ENCODE measurements at places on chromosomes 4 and X.

DNA sequence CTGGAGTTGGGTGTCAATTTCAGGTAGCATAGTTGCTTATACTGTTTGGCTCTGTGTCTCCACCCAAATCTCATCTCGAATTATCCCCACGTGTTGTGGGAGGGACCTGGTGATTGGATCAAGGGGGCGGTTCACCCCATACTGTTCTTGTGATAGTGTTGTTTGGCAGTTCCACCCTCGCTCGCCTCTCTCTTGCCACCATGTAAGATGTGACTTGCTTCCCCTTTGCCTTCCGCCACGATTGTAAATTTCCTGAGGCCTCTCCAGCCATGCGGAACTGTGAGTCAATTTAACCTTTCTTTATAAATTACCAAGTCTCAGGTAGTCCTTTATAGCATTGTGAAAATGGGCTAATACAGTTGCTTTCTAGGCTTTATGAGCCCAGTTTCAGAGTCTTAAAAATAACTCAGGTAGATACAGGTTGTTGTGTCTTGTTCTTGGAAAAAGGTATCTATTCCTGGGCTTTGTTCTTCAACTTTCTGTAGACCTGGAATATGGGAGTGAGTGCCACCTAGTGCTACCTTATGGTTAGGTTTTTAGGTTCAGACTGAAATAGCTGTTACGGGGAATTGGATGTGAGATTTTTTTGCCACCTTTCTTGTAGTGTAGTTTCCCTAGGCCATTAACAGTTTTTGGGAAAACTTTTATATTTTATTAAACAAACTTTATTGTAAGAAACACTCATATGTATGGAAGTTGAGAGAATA, 15.6 kb downstream of the PGK1 start:
- no peak for DNase-seq

GRCh38 chr4:140019619-140020347, 134.2 kb downstream of the MAML3 start:
- no peak for DNase-seq

- DNase-seq: no peak
Measured at GRCh38 chr4:138492176-138492575, 250.0 kb upstream of the SLC7A11 start.

DNA sequence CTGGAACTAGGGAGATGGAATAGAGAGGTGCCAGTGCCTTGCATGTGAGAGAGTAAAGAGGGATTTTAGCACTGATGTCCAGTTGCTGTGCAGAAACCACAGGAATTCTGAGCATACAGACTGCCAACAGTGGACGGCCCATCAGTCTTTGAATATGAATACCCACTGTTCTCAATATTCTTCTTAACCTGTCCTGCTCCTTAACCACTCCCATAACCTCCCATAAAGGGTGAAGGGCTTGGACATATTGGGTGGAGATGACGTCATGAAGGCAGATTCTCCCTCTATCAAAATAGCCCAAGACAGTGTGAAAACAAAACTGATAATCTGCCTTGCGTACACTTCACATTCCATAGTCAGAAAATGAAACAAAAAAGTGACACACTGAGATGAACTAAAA, 1313.7 kb upstream of the PABPC4L start:
- DNase-seq: no peak

DNA sequence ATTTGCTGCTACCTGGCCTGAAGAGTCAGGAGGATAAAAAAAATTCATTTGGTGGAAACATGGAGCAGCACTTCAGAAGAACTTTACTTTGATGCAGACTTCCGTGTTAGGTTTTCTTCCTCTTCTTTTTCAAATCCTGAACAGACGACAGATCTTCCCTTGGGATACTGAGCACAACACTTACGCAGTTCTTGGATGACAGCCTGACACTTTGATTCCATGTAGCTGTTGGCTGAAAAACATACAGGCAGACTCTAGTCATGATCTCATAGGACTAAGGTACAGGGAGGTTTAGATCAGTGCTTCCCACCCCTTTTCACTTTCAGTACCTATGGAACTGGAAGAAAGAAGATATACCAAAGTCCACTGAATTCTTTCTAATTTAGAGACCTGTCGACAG, 9.2 kb downstream of the CMC4 start:
- no peak for DNase-seq

DNA sequence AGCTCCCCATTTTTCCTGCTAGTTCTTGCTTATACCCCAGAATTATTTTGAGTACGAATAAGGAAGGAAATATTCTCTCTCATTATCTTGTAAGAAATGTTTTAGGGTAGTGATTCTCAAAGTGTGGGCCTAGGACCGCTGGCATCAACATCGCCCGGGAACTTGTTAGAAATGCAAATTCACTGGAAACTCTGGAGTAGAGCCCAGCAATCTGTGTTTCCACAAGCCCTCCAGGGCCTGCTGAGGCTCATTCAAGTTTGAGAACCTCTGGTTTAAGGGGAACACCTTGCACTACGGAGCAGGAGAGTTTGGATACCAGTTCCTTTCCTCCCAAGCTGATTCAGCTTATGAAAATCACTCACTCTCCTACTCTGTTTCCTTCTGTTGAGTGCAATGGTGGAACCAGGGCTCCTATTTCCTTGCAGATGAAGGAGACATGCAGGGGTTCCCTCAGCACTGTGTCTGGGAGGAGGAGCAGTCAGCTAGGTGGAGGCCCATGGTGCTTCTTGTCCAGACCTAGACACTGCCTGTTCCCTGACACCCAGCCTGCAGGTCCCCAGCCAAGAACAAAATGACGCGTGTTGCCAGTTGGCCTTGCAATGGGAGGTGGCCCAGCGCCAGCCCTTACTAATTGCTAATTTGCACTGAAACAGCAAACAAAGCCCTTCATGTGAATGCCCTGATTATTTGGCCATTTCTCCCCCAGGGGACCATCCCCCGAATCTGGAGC, 68.5 kb downstream of the CYTL1 start:
- DNase-seq: no peak

GRCh38 chr4:150160473-150160872, 82.2 kb downstream of the DCLK2 start:
- no peak for DNase-seq

DNA sequence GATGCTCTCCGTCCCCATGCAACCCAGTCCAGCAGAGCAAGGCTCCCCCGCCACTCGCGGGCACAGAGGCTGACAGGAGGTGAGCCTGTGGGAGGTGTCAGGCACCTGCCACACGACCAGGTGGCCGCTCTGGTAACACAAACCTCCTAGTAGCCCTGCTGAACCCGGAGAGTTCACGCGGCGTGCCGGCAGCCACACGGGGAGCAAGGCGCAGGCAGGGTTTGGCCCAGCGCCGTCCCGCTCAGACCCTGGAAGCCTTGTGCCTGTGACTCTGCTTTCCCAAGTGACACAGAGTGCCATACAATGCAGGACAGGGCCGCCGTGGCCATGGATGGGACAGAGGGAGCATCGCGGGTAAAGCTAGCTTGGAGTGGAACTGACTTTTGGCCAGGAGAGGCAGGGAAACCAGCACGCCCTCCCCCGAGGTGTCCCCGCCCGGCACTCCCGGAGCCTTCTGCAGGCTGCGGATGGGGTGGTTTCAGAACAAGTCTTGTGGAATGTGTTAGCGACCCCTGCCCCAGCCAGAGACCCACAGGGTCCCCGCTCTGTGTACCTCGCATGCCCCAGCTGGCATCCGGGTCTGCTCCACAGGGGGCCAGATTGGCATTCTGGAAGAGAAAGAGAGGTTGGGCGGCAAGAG, 44.7 kb upstream of the AFAP1 start:
- DNase-seq: no peak

- DNase-seq: no peak
Measured at GRCh38 chr4:142088906-142089305, 452.5 kb downstream of the IL15 start.

DNA sequence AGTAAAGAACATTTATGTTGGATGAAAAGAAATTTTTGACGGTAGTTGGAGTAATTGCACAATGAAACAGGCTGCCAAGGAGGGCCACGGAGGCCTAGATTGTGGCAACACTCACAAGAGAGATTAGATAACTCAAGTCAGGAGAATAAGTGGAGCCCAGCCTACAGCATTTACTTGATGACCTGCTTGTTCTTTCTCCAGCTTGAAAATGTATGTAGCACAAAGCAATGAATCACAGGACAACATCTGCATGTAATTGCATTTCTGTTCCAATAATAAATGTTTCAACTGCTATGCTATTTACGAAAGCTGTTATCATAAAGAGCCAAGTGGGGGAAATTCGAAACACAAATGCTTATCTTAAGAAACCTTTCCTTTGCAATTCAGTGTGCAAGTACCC, 221.2 kb upstream of the MID1 start:
- DNase-seq: no peak

DNA sequence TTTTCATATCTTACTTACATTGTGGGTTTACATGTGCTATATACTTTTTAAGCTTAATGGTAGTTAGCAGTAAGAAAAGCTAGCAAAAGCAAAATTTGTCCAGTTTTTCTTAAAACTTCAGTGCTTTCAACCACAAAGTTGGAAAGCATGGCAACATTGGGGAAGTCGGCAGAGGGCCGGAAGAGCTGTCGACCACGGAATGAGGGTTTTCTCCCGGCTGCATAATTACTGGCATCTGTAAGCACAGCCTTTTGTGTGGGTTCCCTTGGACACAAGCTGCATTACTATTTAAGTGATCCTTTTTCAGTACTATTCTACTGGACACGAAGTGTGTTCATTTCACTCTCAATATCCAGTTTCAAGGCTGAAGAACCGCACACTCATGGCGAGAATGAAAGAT, 560.4 kb downstream of the ANKRD50 start:
- no peak for DNase-seq

GRCh38 chrX:79524642-79525041, 157.5 kb upstream of the ITM2A start:
- DNase-seq: no peak

DNA sequence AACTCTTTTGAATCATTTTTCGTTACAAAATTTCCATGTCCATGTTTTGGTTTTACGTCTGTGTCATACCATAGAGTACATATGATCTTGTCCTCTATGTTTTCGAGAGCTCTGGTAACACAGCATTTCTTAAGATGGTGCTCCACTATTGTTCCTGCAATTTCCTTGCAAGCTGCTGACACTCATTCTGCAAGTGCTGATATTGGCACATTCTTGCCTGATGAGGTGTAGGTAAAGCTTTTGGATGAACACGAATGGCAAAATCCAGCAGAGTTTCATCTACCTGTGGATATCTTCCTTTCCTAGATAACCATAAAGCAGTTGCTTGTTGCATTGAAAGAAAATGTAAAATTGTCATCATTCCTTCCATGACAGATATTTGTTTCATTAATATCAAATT, 41.3 kb downstream of the MAGEB17 start:
- DNase-seq: no peak

DNA sequence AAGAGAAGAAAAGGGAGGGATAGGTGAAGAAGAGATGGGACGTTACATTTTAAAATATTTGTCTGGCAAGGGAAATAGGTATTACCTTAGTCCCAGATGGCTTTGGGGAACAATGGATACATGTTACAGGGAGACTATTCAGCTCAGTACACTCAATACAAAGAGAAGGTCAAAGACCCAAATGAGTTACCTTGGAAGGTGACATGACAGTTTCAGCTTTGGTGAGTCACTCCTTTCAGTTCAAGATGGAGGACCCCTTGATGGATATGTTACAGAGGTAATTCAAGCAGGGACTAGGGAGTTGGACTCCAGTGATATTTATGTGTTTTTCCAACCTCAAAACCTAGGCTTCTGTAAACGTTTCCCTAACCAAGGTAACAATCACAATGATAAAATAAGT, 5.0 kb downstream of the NOA1 start:
- DNase-seq: no peak

GRCh38 chrX:4253092-4253491, 539.6 kb upstream of the PRKX start:
- no peak for DNase-seq

DNA sequence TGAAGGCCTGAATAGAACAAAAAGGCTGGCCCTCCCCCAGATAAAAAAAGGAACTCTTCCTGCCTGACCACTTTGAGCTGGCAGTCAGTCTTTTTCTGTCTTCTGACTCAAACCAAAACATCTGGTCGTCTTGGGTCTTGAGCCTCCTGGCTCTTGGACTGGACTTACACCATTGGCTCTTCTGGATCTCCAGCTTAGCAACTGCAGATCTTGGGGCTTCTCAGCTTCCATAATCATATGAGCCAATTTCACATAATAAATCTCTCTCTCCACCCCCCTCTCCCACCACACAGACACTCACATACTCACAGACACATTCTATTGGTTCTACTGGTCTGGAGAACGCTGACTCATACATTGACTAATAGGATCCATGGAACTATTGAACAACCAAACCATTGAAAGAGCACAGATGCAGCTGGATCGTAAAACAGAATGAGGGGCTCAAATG, 15.6 kb upstream of the CWH43 start:
- DNase-seq: no peak

DNA sequence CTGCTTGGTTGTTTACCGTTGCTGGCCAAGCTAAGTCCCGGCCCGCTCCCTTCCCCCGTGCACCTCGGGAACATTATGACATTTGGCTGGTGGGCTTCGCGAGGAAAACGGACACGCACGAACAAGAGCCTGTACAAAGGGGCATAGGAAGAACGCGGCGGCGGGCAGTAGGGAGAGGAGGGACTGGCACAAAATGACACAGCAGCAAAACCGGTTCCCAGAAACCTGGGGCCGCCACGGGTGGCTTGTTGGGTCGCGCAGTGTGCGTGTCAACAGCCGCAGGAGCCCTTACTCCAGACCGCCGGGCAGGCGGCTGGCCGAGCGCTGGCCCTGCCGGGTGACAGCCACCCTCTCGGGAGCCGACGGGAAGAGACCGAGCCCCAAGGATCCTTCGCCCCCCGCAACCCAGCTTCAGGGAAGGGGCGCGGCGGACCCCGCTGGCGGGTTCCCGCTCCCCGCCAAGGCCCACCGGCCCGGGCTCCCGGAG, 1.6 kb upstream of the LIN54 start:
- DNase-seq: peak; percentile 20

- no peak for DNase-seq
Measured at GRCh38 chr4:112509243-112510141, 6.5 kb downstream of the NEUROG2 start.

- DNase-seq: peak; percentile 61
Measured at GRCh38 chr4:1009542-1010394, 1.7 kb upstream of the FGFRL1 start.

- DNase-seq: no peak
Measured at GRCh38 chr4:183806341-183806740, 98.8 kb upstream of the STOX2 start.

DNA sequence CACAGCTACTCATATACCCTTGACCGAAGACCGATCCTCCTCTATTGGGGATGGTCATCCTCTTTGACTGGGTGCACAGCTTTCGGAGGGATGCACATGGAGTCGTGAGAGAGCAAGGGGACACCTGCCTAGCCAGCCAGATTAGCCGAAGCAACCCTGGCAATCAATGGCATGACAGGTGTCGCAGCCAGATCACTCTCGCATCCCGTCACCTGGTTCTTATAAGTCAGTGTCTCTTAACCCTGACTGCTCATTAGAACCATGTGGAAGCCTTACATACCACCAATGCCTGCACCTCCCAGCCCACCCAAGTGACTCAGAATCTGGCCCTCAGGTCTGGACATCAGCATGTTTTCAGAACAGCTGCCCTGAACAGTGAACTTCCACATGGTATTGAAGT, 249.7 kb downstream of the EVC2 start:
- DNase-seq: no peak

- no peak for DNase-seq
Measured at GRCh38 chrX:65610040-65610439, 57.4 kb upstream of the MSN start.
